Activated T-cell treated with anti-CD3 and anti-CD28 coated beads for 48 hours (primary cell): ENCODE measurements at places on chromosomes 1 and 21.

DNA sequence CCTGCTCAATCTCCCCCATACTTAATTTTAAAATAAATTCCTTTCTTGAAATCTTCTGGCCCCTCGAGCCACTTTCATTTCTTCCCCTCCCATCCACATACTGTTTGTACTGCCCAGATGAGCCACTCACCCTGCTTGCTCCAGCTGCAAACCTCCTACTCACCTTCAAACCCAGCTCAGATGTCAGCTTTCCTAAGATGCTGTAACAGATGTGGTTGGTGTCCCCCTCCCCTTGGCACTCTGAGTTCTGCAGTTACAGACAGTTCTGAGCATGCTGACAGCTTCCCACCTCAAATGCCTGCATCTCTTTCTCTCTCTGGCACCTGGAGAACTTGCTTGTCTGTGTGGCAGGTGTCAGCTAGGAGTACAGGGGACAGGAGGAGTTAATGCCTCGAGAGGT lies 106.7 kb downstream of the PTPRU start:
- DNase-seq = no peak

- no peak for DNase-seq
Observed at GRCh38 chr1:222817529-222817928, 2.7 kb downstream of the DISP1 start.

DNA sequence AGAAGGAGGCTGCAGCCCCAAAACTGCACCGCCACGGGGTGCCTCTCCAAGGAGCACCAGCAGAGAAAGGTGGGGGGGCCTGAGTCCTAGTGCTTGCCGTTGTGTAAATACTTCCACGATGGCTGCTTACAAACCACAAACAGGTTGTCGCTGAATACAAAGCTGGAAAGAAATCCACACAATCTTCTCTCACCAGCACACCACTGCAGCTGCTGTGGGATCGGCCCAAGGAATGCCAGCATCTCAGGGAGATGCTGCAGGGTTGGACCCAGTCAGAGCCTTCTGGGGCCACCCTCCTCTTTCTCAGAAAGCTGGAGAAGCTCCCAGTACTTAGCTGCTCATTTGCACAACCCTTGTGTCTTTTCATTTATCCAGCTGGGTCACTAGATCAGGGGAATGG lies 3.0 kb upstream of the S100A14 start:
- DNase-seq = no peak

DNA sequence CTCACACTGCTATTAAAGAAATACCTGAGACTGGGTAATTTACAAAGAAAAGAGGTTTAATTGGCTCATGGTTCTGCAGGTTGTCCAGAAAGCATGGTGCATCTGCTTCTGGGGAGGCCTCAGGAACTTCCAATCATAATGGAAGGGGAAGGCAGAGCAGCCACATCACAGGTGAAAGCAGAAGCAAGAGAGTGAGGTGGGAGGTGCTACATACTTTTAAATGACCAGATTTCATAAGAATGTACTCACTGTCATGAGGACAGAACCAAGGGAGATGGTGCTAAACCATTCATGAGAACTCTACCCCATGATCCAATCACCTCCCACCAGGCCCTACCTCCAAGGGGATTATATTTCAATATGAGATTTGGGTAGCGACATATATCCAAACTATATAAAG lies 55.7 kb downstream of the MRPL39 start:
- no peak for DNase-seq

GRCh38 chr21:33238146-33238545 lies 8.4 kb downstream of the IFNAR2 start:
- DNase-seq = no peak

- no peak for DNase-seq
Observed at GRCh38 chr1:63622849-63623566, 29.8 kb downstream of the PGM1 start.

DNA sequence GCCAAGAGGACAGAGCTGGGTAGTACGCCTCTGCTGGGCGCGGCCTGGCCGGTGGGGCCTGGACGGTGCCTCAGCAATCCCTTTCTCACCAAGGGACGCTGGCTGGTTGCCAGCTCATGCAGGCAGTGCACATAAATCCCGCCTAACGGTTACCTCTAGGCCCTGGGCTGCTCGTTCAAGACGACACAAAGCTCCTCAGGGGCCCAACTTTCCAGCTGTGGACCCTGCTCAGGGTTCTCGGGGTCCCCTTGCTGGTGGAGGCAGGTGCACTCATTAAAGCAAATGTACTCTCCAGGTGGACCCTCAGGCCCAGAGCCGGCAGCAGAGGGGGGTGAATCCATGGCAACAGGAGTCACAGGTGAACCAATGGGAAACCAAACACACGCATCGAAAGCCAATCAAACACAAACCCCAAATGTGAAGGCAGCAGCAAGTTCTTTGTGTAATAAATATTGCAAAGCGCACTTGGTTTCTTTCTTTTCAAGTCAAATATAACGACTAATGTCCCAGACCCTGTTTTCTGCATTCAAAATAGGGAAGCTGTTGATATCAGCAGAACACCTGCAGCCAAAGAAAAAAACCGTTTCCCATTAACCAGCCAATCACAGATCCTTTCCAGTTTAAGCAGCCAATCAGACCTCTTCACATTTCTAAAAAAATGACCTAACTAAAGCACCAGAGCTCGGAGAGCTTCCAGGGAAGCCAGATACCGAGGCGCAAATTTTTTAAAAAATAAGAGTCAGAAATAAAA lies 26.1 kb upstream of the CLSTN1 start:
- no peak for DNase-seq

GRCh38 chr1:65009724-65010420 lies 43.5 kb upstream of the JAK1 start:
- DNase-seq = no peak

DNA sequence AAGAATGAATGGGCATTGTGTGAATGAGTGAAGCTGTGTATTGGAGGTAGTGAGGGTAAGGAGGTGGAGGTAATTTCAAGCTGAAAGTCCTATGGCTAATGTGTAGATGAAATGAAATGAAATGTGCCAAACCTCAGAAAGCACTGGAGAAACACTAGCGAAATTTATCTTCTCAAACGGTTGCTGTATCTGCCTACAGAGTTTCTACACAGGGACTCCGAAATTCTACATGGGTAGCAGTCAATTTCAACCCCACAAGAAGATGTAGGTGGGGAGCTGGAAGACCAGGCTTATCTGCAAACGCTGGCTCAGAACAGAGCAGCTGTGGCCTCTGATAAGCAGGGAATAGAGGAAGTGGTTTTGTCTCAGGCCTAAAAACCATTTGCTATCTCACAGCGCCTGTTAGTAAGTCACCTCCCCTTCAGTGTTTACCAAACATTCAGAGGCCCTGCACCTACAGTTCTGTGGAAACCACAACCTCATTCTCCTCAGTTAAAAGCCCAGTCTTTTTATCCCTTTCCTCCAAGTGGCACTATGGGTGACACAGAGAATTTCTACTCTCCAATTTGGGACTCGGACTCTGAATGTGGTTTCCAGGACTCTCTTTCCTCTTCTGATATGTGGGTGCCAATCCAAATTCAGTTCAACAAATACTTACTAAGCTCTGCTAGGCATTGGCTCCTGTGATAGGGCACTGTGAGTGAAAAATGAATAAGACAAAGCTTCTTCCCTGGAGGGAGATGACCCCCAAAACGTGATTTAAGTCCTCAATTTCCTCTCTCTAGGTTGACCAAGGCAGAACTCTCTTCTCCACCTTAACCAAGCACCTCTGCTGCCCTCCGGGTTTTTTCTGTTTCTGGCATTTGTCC lies 17.2 kb upstream of the SLAMF6 start:
- peak; percentile 29 for DNase-seq

GRCh38 chr1:228082918-228083870 lies 686 bp downstream of the ARF1 start:
- no peak for DNase-seq

DNA sequence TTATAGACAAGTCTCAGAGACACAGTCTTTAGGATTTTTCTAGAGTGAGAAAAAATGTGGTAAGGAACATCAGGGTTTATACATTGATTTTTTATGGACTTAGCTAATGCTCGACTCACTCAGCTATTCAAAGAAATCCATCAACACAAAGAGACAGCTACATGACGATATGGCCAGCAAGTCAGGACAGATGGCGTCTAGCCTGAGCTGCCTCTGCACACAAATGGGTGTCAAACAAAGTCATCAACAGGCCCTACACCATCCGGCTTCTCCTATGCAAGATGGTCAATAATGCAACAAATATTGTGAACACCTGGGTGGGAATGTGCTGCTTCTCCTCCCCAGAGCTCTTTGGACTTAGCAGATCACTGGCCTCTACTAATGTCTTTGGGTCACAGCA lies 13.3 kb upstream of the ERICH3 start:
- DNase-seq = no peak

DNA sequence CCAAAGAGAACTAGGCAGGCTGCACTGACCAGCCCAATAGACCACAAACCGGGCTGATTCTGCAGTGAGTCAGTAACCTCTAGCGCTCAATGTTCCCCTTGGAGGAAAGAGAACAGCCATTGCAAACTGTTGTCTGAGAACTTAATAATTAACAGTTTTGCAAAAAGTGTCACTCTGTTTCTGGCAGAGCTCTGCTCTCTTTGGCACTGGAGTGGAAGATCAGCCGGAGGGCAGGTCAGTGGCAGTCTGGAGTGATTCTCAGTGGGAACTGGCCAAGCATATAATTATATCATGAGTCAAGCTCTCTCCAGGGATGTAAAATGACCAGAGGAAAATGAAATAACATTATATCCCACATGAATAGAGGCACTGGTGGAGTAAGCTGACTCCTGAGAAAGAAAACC lies 238.3 kb downstream of the HLX start:
- DNase-seq = no peak

DNA sequence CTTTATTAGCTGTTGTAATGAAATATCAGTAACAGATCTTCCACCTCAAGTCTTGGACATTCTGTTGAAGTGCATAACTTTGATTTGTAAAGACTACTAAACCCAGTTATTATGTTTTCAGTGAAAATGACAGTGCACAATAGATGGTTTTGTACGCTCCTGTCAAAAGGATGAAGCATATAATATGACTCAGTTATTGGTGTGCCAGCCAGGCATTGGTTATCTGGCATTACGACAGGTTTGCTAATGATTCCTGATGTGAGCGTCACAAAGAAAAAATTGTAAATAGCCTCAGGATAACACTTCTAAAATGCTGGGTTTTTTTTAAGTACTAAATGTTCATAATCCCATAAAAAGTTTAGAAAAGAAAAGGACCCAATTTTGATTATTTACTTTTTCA lies 147.9 kb downstream of the MAGI3 start:
- no peak for DNase-seq

DNA sequence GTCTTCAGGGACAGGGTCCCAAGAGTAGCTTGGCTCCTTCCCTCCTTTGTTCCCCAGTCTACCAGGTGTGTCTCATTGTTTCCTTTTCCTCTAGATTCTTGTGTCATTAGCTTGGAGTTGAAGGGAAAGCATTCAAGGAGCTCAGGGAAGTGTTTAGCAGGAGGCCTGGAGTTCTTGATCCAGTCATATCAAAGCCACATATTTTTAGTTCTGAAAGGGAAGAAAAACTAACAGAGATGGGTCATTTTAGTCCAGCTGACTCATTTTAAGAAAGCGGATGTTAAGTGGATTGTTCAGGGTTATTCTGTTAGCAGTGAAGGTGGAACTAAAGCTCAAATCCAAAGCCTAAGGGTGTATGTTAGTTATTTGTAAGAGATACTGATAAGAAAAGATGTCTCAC lies 721 bp downstream of the C1orf54 start:
- DNase-seq = no peak

DNA sequence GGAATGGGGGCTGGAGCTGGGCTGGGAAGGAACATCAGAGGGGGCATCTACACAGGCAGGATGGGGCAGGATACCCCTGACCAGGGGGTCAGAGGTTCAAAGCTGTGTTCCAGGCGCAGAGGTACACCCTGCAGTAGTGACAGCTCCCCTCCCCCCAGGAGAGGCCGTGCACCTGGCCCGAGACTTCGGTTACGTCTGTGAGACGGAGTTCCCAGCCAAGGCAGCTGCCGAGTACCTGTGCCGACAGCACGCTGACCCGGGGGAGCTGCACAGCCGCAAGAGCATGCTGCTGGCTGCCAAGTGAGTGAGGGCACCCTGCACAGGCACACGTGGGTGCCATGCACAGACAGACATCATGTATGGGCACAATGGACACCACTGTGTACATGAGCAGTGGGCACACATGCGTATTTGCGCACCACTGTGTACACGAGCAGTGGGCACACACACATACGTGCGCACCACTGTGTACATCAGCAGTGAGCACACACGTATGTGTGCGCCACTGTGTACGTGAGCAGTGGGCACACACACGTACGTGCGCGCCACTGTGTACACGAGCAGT lies 17.4 kb downstream of the TFAP2E start:
- no peak for DNase-seq

GRCh38 chr1:155673003-155673402 lies 15.6 kb downstream of the YY1AP1 start:
- DNase-seq = no peak

DNA sequence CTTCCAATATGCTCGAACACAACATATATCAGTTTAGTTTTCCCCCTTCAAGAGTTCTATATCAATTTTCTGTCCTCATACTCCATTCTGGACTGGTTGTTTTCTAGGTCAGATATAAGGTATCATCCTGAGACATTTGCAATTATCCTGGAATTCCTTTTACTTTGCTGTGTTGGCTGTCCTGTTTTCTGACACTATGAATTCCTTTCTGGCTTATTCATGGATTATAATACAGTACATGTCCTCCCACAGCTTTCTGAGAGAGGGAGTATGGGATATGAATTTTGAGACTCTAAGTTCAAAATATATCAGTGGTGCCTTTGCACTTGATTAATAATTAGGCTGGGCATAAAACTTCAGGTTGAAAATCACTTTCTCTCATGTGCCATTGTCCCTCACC lies 11.9 kb downstream of the PHTF1 start:
- DNase-seq = no peak

GRCh38 chr1:53851571-53852285 lies 13.6 kb upstream of the NDC1 start:
- DNase-seq = no peak

- no peak for DNase-seq
Observed at GRCh38 chr1:85172684-85173337, 28.0 kb downstream of the SYDE2 start.
